ENCODE measurements at places on chromosomes 16 and 17. TPM values are rescaled to one million over a fixed set of nuclear protein-coding genes. Genes with fewer than 3 reads are reported as not detected.

KRTAP4-6 gene
- total RNA-seq, result not detected

CD300E gene
- total RNA-seq, result not detected

NTN1 gene
- total RNA-seq, result 0.02 TPM

MTHFSD gene
- total RNA-seq, result 20.2 TPM

PRAC2 gene
- not detected for total RNA-seq

ROGDI gene
- 28.4 TPM for total RNA-seq

B4GALNT2 gene
- 0.04 TPM for total RNA-seq

ACSM2A gene
- 0.09 TPM for total RNA-seq

HEATR9 gene
- not detected for total RNA-seq
